Activated T-helper 2 cell treated with anti-CD3 and anti-CD28 coated beads, Interferon-gamma antibody, Interleukin-2, Interleukin-4, amounts not matched to agents 10 μg/mL and 5 μg/mL and 100 μg/mL, durations not matched to agents 14 hours and 24 hours and 36 hours (primary cell): ENCODE measurements at places on chromosomes 3 and 15. TPM values are rescaled to one million over a fixed set of nuclear protein-coding genes. Genes with fewer than 3 reads are reported as not detected.

The ANKRD63 gene
- 0.41 and 0.48 TPM in 2 replicates for total RNA-seq

The APBA2 gene
- 1.1 and 1.2 TPM in 2 replicates for total RNA-seq

The IGSF11 gene
- 0.21 TPM in 1 of 2 replicates, not detected in the other for total RNA-seq

The RAD54L2 gene
- total RNA-seq, result 39.3 and 40.0 TPM in 2 replicates

The WNT5A gene
- total RNA-seq, result 0.05 TPM in 2 replicates

The P3H2 gene
- not detected in 2 replicates for total RNA-seq

The PSTPIP1 gene
- 167 and 169 TPM in 2 replicates for total RNA-seq

The CRABP1 gene
- 0.57 TPM in 1 of 2 replicates, not detected in the other for total RNA-seq

The WDR93 gene
- total RNA-seq, result not detected in 2 replicates

The CNTN3 gene
- total RNA-seq, result not detected in 2 replicates

The KNG1 gene
- not detected in 2 replicates for total RNA-seq

The EEFSEC gene
- total RNA-seq, result 22.0 and 23.8 TPM in 2 replicates
